Aorta (tissue), 5 donors: ENCODE measurements at places on chromosomes 11 and 22. TPM values are rescaled to one million over a fixed set of nuclear protein-coding genes. Genes with fewer than 3 reads are reported as not detected.

The TRIM34 gene
- total RNA-seq = 9.2 TPM

The OR10D3 gene
- not detected for total RNA-seq

The CARD10 gene
- 10.1 TPM for total RNA-seq

The CNTF gene
- 3.1 TPM for total RNA-seq

The RGL4 gene
- 1.4 TPM for total RNA-seq

The SMIM38 gene
- total RNA-seq = 2.8 TPM

The BTBD18 gene
- total RNA-seq = not detected

The CDC42BPG gene
- total RNA-seq = 1.2 TPM

The AQP11 gene
- total RNA-seq = not detected

The CABP4 gene
- 2.4 TPM for total RNA-seq

- H3K27ac ChIP-seq = no peak overlapping the region
- H3K36me3 ChIP-seq = no peaks in the 10 kb centered on the region
- no peak for DNase-seq
- no peak overlapping the region for H3K4me3 ChIP-seq
- H3K27me3 ChIP-seq = no peaks in the 10 kb centered on the region
Measured at GRCh38 chr11:18730020-18730419, 4.0 kb upstream of the IGSF22 start.

GRCh38 chr11:116576526-116576925, 196.3 kb downstream of the BUD13 start:
- no peaks in the 10 kb centered on the region for H3K36me3 ChIP-seq
- no peaks in the 10 kb centered on the region for H3K4me1 ChIP-seq
- no peak overlapping the region for H3K4me3 ChIP-seq
- H3K27ac ChIP-seq = no peak overlapping the region

DNA sequence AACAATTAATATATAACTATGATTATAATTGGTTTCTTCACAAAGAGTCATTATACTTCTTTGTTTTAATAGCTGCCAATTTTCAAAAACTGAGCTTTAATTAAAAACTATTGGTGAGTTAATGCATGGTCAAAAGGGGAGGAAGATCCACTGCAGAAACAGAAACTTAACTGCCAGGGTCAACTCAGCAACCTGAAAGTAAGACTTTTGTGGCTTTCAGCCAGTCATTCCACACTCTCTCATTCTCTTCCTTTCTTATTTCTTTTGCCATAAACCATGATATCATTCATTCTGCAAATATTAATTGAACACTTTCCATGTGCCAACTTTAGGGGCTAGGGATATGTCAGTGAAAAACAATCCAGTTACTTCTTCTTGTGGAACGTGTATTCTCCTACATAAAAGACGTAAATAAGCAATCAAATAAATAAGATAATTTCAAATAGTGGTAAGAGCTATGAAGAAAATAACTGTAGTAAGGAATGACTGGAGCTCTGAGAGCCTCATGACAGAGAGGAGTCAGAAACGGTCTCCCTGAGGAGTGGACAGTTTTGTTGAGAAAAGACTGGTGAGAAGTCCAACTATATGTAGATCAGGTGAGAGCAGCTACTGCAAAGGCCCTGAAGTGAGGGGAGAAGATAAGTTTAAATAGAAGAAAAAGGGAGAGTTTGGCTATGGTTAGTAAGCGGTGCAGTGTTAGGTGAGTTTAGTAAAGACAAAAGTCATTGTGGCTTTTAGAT, 130.5 kb downstream of the GRIA4 start:
- H3K27me3 ChIP-seq = no peaks in the 10 kb centered on the region
- no peak overlapping the region for H3K27ac ChIP-seq
- DNase-seq = no peak
- no peaks in the 10 kb centered on the region for H3K4me1 ChIP-seq

DNA sequence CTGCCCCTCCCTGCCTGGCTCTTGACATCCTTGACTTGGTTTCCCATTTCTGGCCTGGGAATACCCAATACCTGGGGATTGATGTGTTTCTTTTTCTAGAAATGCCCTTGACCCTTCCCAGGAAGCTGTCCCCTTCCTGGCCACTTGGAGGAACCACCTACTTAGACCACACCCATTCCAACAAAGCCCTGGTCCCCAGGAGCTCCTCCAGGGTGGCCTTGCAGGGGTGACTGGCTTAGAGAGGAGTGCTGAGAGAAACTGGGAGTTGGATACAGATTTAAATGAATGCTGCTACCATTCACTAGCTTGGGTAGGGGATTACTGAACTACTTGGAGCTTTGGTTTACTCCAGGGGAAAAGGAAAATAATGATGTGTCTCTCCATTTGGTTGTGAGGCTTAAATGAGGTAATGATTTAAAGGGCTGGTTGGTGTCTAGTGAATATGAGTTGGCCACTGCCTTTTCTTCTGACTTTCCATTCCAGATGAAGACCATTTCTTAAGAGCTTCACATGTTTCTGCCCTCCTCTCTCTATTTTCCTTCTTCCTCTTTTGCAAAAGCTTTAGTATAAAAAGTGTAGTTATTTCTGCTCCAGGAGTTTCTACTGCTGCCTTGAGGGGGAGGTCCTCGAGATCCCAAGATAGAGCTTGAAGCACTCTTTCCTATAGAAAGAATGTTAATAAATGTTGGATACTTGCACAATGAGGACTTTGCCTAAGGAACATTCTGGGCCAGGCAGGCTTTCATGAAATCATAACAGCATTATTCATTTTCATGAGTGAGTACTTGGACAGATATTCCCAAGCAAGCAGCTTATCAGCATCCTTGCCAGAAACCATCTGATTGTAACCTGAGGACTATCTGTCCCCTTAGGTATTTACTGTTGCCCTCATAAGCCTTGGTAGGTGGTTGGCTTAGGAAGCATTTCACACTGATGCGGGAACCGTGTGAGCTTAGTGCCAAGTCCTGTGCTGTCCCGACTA, 22.4 kb downstream of the PANX1 start:
- no peak overlapping the region for H3K27ac ChIP-seq
- DNase-seq = no peak
- H3K4me3 ChIP-seq = no peak overlapping the region
- H3K27me3 ChIP-seq = no peaks in the 10 kb centered on the region
- H3K4me1 ChIP-seq = peaks cover 5% of the 10 kb centered on the region

- no peak for DNase-seq
- H3K27ac ChIP-seq = no peak overlapping the region
- H3K4me3 ChIP-seq = no peak overlapping the region
- no peaks in the 10 kb centered on the region for H3K27me3 ChIP-seq
Measured at GRCh38 chr11:108680271-108680670, 15.4 kb downstream of the DDX10 start.

DNA sequence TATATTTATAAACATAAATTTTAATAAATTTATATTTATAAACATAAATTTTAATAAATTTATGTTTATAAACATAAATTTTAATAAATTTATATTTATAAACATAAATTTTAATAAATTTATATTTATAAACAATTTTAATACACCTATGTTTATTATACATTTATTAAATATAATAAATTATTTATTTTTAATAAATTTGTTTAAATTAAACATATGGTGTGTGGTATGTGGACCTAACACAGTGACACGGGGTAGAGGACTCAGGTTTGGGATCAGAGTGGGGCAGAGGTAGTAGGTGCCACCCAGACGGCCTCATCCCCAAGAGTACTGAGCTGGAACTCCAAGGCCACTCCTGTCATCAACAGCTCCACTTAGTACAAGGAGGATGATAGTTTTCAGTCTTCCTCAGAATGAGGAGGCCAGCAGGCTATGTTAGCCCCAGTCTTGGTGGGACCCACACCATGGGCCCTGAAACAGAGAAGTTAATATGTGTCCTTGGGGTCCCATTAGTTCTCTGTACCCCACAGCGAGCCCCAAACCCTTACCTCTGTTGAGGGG, 46.7 kb upstream of the BID start:
- no peaks in the 10 kb centered on the region for H3K4me1 ChIP-seq
- no peaks in the 10 kb centered on the region for H3K27me3 ChIP-seq
- no peaks in the 10 kb centered on the region for H3K36me3 ChIP-seq
- DNase-seq = no peak

- no peak overlapping the region for H3K27ac ChIP-seq
- DNase-seq = no peak
- H3K4me3 ChIP-seq = no peak overlapping the region
- no peaks in the 10 kb centered on the region for H3K27me3 ChIP-seq
- H3K36me3 ChIP-seq = no peaks in the 10 kb centered on the region
- no peaks in the 10 kb centered on the region for H3K4me1 ChIP-seq
Measured at GRCh38 chr22:28627791-28628190, 51.8 kb downstream of the TTC28 start.

GRCh38 chr11:2685051-2685450, 14.7 kb downstream of the KCNQ1OT1 start:
- no peak overlapping the region for H3K4me3 ChIP-seq
- no peaks in the 10 kb centered on the region for H3K4me1 ChIP-seq
- no peak overlapping the region for H3K27ac ChIP-seq
- DNase-seq = no peak
- no peaks in the 10 kb centered on the region for H3K36me3 ChIP-seq
- H3K27me3 ChIP-seq = no peaks in the 10 kb centered on the region

- H3K27me3 ChIP-seq = no peaks in the 10 kb centered on the region
- DNase-seq = no peak
- H3K4me1 ChIP-seq = no peaks in the 10 kb centered on the region
- no peaks in the 10 kb centered on the region for H3K36me3 ChIP-seq
Measured at GRCh38 chr22:26939466-26939865, 282.1 kb downstream of the MIAT start.

DNA sequence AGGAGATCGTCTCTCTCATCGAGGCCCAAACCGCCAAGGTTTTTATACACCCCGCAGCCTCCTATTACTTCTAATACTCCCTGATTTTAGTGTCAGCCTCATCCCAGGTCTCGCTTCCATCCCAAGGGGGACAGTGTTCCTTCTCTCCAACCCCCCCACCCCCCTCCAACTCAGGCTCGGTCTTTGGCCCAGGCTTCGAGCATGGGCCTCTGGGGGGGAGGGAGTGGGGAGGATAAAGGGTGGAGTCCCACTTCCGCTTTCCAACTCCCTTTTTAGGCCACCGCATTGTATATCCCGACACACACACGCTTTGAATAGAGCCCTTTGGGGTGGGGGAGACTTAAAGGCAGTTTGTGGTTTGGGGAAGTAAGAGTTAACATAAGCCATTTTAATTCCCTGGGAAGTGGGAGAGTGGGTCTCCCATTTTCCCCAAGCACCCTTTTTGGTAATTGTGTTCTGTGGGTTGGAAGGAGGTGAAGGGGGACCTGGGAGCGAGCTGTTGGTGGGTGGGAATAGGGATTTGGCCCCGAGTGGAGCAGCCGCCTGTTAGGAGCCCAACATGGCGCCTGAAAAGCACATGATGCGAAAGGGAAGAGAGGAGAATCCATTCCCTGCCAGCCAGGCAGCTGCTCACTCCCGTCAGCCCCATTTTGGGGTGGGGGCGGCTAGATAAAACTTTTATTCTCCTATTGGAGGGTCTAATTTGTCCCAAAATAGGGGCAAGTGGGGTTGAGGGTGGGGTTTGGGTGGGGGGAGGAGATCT, 844 bp downstream of the PCF11 start:
- DNase-seq = peak; percentile 72
- peak overlapping the region; percentile 95 for H3K4me3 ChIP-seq
- no peaks in the 10 kb centered on the region for H3K36me3 ChIP-seq
- no peaks in the 10 kb centered on the region for H3K4me1 ChIP-seq
- peak overlapping the region; percentile 98 for H3K27ac ChIP-seq

DNA sequence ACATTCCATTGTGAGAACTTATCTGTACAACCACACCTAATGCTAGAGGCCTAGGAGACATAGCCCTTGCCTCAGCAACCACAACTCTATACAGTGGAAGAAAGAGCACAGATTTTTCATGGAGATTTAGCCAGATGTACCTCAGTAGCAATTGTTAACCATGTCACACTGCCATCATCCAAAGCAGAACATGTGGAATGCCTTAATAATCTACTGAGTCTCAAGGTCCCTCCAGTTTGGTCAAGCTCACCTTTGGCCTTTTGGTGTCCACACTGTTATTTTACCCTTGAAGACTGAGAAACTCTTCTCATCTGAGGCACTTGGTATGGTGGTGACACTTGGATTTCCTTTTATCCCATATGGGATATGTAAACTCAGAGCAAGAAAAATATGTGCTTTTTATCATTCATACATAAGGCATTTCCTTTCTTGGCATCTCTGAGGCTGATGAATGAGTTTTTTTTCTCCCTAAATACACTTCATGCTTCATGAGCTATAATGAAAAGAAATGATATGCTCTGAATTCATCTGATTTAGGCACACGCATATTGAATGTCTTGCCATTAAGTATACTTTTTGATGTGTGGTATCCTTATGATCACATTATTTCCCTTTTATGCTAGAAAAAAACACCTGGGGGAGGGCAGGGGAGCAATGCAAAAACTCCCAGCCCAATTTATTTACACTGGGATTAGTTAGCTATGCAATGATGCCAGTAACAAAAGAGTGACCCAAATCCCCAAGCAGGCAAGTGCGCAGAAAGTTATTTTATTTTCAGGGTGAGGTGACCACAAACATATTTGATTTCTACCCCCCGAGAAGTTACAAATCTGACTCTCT, 63.3 kb upstream of the ME3 start:
- H3K27me3 ChIP-seq = no peaks in the 10 kb centered on the region
- no peak for DNase-seq
- no peak overlapping the region for H3K4me3 ChIP-seq
- no peak overlapping the region for H3K27ac ChIP-seq
- H3K4me1 ChIP-seq = peaks cover 5% of the 10 kb centered on the region

- DNase-seq = no peak
- H3K4me1 ChIP-seq = peaks cover 3% of the 10 kb centered on the region
- no peak overlapping the region for H3K4me3 ChIP-seq
- H3K36me3 ChIP-seq = no peaks in the 10 kb centered on the region
- no peaks in the 10 kb centered on the region for H3K27me3 ChIP-seq
- no peak overlapping the region for H3K27ac ChIP-seq
Measured at GRCh38 chr22:23915290-23915689, 21.1 kb downstream of the MIF start.

GRCh38 chr11:69504576-69505335, 23.3 kb downstream of the LINC01488 start:
- no peak overlapping the region for H3K4me3 ChIP-seq
- no peak overlapping the region for H3K27ac ChIP-seq
- no peak for DNase-seq
- no peaks in the 10 kb centered on the region for H3K4me1 ChIP-seq
- no peaks in the 10 kb centered on the region for H3K27me3 ChIP-seq

DNA sequence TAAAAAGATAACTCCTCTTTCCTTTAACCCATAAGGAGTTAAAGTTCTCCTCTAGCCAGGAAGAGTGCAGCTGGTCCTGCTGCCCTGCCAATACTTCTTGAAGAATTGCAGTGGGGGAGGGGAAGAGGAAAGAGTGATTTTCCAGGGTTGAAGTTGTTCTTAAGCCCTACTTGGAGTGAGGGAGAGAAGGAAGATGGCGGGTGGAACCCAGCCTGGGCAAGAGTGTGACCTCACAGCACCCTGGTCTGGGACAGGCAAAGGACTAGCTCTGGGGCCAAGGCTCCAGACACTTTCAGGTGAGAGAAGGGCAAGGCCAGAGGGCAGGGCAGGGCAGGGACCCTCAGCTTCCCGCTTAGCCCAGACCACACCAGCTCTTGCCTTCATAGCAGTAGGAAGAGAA, 6.6 kb downstream of the TNKS1BP1 start:
- no peak for DNase-seq
- H3K27me3 ChIP-seq = no peaks in the 10 kb centered on the region
